GM12892 (cell line): ENCODE measurements at places on chromosomes 1 and 21.

DNA sequence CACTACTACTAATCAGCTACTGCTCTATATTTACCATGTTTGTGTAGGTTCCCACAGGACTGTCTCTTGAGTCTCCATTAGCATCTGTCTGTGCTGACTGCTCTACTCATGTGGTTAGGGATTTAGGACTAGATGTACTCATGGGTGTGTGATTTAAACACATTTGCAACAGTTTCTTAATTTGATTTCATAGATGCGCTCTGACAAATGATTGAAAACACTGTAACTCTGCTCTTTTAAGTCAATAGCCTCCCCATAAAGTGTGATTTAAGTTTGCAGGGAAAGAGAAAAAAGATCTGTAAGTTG, 809.3 kb downstream of the NCAM2 start:
- no peak for DNase-seq

- no peak for DNase-seq
Observed at GRCh38 chr1:42777852-42778251, 6.9 kb upstream of the TMEM269 start.

DNA sequence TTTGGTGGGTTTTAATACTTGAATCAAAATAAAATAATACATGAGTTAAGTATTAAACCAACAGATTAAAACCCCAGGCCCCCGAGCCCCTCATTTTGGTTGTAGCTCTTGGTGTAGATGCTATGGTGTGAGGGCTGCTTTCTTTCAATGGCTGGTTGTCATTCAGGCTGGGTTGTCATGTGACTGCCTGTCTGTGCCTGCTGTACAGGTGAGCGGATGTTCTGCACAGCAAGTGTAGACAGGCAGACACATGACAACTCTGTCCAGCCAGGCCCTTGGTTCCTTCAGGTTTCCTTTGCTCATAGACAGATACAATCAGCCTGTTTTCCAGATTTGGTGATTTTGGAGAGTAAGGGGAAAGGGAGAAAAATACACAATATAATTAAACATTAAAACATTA, 281.9 kb upstream of the C1orf105 start:
- DNase-seq, result no peak

- DNase-seq, result no peak
Observed at GRCh38 chr1:95542936-95543335, 308.9 kb downstream of the RWDD3 start.

DNA sequence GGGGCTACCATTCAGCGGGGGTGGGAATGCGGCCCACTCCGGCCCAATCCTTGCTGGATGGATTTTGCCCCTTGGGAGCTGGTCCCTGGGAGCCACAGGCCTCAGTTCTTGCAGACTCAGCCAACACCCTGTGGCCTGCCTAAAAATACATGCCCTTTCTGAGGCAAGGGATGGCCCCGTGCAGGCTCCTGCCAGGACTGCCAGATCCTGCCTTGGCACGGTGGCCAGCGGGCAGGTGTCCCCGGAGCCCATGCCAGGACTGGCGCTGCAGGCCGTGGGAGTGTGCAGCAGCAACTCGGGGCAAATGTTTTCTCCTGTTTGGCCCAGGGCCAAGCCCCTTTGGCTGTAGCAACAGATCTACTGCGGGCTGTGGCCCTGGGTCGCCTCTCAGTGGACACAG, 1.6 kb upstream of the PANK4 start:
- no peak for DNase-seq

GRCh38 chr1:51649593-51650091, 32.8 kb downstream of the OSBPL9 start:
- DNase-seq, result no peak

- no peak for DNase-seq
Observed at GRCh38 chr1:61071205-61072130, 10.9 kb upstream of the NFIA start.
